ENCODE measurements at places on chromosomes 2 and 18.

DNA sequence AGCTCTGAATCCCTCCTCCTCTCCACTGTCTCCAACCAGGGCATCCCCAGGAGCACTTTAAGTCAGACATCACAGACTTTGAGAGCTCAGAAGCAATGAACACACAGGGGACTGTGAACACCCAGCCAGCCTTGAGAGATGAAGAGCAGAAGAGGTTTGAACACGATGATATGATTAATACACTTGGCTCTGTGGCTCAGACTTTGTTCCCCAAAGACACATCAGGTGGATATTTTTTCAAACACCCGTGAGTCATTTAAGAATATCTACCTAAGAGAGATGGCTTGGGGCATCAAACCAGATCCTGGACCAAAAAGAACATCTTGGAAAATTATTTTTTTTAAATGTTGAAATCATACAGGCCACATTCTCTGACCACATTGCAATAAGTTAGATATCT, 134.9 kb upstream of the OTOS start:
- DNase-seq = no peak

- no peak for DNase-seq
Observed at GRCh38 chr2:135817951-135818350, 19.0 kb downstream of the LCT start.

- DNase-seq = peak; percentile 56
Observed at GRCh38 chr2:231227310-231228162, 29.1 kb downstream of the ARMC9 start.

DNA sequence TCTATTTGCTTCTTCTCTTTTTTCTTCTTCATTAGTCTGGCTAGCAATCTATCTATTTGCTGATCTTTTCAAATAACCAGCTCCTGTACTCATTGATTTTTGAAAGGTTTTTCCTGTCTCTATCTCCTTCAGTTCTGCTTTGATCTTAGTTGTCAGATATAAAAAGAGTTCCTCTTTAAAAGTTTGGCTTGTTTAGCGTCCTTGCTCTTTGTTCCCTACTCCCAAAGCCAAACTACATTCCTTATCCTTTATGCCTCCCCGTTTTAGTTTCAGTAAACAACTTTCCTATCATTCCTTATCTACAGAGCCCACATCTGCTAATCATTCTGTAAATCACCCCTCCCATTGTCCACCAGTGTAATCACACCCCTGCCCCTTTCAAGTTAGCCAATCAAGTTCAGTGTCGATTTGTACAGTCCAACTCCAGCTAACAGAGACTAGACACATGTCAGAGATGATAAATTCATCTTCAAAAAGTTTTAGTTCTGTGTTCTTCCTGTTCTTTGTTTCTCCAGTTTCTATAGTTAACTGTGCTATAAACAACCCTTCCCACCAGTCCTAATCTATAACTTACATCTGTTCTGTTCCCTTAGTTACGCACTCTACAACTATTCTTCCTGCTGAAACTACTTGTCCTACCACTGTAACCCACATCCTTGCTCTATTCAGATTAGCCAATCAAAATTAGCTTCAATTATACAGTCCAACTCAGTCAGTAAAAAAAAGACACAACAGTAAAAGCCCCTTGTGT, 44.4 kb downstream of the TFPI start:
- no peak for DNase-seq

- peak; percentile 50 for DNase-seq
Observed at GRCh38 chr2:135875491-135876065, 665 bp downstream of the MCM6 start.

- DNase-seq = no peak
Observed at GRCh38 chr2:213868526-213868925, 542.3 kb upstream of the VWC2L start.

DNA sequence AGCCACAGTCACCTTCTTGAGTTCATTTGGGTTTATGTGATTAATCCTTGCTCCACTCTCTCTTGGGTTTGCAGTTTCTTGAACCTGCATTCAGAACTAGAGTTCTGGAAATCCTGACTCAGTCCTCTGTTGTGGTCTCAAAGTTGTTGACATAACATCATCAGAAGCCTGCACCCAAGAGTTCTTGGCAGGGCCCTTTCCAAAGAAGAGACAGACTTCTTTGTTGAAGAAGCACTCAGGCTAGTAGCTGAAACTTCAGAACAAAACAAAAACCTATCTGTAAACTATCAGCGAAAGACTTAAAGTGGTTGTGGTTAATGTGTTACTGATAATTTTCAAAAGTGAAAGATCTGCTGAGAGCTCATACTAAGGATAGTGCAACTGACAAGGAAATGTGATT, 120.8 kb downstream of the FAM168B start:
- no peak for DNase-seq

DNA sequence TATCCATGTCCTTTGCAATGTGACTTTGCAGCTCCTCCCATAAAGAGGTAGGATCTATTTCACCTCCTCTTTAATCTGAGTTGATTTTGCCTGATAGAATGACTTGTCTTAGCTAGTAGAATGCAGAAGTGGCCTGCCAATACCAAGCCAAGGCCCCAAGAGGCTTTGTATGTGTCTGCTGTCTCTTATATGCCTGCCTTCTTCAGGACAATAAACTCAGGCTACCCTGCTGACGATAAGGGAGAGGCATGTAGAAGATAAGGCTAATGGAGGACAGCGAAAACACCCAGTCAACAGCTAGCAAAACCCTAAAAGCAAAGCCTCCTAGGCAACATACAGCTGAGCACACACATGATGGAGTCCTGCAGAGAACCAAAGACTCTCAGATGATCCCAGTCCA, 1.8 kb upstream of the ZC3H8 start:
- no peak for DNase-seq

DNA sequence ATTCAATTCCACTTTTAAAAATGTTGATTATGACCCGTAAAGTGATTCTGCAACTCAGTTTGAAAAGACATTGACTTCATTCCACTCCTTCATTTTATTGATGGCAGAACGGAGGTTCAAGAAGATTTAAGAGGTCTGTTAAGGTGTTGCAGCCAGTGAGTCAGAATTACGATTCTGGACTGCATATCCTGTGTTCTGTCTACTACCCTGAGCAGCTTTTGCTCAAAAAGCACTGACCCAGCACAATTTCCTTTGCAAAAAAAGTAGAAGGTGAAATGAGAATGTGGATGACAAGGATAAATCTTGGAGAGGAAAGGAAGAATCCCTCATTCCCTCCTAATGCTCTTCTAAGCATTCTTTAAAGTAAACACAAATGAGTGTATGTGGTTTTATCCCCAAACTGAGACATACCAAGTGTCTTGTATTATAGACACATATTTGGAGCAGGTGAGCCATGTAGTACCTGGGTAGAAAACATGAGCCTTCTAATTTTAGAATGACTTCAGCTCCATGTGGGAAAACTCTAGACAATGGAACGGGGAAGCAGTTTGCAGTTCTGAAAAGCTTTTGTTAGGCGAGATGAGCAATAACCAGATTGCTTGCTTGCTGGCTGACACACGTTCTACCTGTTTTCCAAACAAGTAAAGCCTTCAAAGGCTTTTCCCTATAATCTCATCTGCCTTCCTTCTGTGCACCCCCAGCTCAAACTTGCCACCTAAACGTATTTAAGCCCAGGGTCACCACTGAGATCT, 44.7 kb downstream of the TGFA start:
- no peak for DNase-seq

GRCh38 chr2:142734770-142735169, 142.7 kb upstream of the KYNU start:
- no peak for DNase-seq

- DNase-seq = no peak
Observed at GRCh38 chr2:15957881-15958713, 17.7 kb downstream of the MYCN start.

- DNase-seq = no peak
Observed at GRCh38 chr2:12990523-12990922, 273.8 kb downstream of the TRIB2 start.

Data from left lobe of liver (tissue), 2 donors.